ENCODE measurements at places on chromosomes 3 and 15.

DNA sequence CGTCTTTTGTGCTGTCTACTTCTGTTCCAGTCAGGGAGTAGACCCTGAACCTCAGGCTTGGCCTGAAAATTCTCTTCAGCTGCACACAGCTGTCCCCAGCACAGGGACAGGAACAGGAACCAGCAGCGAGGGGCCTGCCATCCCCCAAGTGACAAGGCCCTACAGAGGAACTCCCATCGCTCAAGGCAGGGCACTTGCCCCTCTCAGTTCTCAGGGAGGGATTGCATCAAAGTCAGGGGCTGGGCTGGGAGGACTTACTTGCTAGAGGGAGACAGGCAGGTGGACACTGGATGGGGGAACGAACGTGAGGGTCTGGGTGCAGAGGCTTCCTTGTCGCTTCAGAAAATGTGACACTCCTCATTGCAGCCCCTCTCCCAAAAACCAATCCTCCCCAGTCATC, 163.6 kb downstream of the CHSY1 start:
- no peak for DNase-seq

- peak; percentile 24 for DNase-seq
Measured at GRCh38 chr15:89442671-89443307, 53.6 kb downstream of the RHCG start.

DNA sequence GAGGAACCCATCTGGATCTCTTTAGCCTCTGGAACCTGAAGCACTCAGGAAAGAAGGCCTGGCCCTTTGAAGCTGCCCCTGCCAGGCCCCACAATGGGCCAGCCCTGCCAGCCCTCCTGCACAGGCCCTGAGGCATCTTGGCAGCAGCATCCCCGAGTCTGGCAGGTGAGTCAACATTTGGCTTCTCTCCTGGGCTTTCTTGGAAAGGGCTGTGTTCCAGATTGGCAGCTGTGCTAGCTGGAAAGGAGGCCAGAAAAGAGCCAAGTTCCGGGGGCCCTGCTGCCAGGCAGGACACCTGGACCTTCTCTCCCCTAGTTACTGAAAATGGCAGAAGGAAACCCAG, 187.2 kb downstream of the SHQ1 start:
- DNase-seq: no peak

- no peak for DNase-seq
Measured at GRCh38 chr15:64060716-64061115, 14.4 kb upstream of the DAPK2 start.

DNA sequence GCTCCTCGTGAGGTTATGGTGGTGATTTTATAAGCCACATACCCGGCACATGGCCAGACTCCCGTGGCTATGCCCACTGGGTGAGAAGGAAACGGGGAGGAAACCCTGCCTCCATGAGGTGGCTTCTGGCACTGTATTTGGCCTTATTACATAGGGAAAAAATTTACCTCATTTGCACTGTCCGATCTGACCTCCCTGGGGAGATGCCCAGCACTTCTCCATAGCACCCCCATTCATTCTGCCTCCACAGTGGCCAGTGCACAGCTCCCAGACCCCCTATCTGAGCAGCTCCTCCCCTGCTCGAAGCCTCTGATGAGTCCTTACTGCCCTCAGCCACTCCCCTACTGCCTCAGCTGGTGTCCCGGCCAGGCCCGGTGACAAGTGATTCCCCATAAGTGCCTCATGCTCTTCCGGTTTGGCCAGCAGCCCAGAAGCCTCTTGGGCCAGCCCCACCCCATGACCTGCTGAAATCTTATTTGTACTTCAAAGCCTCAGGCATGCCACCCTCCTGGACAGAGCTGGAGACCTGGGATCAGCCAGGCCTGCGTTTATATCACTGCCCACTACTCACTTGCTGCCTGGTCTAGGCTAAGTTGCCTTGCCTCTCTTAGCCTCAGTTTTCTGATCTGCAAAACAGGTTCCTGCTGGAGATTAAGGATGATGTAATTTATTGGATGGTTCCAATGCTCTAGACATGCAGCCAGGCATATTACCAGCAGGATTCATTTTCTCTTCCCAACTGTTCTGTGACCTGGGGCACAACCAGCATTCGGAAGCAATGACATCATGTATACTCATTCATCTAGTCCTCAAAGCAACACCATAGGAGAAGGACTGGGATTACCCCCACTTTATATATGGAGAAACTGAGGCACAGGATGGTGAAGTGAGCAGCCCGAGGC, 30.6 kb upstream of the SLC6A6 start:
- DNase-seq: peak; percentile 24

- DNase-seq: no peak
Measured at GRCh38 chr3:42799376-42799775, 4.9 kb downstream of the HIGD1A start.

GRCh38 chr15:57607570-57608000, 15.9 kb downstream of the MYZAP start:
- DNase-seq: peak; percentile 48

- DNase-seq: no peak
Measured at GRCh38 chr3:99907959-99908544, 90.4 kb downstream of the CMSS1 start.

GRCh38 chr3:72682936-72683452, 165.3 kb downstream of the SHQ1 start:
- no peak for DNase-seq

DNA sequence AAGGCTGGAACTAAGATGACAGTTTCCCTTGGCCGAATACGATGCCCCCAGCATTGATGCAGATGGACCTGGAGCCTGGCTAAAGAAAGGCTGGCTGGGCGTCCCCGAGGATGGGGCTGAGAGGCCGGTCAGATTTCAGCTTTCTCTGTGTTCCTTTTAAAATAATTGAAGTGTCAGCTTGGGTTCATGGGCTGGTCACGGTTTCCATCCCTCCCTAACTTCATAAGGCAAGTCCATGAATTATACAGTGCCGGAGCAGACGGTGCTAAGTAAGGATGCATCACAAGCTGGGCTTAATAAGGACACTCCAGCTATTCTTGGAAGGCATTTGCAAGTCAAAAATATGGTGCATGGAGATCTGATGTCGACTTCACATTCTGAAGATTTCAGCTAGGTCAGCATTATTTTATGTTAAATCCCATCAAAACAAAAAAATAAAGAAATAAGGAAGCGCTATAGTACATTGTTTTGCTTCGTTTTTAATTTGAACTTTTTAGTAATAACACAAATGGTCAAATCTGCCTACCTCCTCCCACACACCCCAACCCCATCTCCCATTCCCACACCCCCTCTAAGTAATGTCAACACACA, 220.8 kb downstream of the RPLP1 start:
- DNase-seq: no peak

DNA sequence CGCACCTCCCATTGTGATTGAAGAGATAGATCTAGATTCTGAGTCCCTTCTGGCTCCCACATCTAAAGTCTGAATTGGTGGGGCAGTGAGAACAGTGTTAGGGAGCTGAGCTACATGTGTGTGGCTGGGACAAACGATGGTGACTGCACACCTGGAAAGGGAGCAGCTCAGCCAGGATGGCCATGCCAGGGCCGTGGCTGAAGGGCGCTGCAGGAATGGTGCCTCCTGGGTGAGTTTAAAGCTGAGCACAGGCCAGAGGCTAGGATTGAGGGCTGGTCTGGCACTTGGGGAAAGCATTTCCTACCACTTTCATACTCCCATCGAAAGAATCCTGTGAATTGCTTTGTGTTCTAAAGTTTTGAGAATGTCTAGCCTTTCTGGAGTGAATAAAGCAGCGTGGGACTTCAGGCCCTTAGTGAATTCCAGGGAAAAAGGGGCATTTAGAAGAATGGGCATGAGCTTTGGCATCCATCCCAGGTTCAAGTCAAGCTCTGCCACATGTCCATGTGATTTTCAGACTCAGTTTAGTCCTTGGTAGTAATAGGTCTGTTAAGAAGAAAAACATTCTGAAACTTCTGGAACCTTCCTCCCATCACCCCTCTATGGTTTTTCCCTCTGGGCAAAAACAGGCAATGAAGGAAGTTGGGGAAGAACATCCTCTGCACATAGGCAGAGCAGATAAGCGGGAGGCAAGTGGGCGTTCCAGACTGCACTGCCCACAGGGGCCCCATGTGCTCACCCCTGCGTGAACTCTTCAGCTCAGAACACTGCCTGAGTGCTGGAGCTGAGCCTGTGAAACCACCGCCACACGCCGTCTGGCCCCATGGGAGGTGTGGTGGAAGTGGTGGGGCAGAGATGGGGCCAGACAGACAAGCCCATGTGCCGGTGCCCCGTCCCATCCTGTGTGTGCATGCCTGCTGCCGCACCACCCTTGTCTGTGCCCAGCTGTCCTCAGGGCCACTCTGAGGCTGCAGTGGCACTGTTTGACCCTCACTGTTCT, 12.9 kb upstream of the CPNE9 start:
- DNase-seq: peak; percentile 46

DNA sequence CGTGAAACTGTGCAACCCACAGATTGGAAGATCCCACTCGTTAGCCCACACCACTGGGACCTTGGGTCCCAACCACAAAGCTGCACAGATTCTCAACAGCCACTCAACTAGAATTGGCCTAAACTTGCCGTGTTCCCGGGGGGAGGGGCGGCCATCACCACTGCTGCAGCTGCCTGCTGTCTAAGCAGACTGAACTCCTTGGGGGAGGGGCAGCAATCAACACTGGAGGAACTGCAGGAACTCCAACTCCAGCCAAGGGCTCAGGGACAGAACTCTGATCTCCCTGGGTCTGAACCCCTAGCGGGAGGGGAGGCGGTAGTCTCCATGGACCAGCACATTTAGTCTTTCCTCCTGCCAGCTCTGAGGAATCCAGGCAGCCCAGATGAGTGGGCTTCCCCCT, 205.9 kb downstream of the RSL24D1 start:
- DNase-seq: no peak

GRCh38 chr15:59400103-59400813, 27.6 kb upstream of the MYO1E start:
- no peak for DNase-seq

GRCh38 chr15:98724494-98724893, 76.2 kb downstream of the IGF1R start:
- DNase-seq: no peak

GRCh38 chr3:53809267-53809666, 37.0 kb downstream of the CHDH start:
- DNase-seq: no peak

DNA sequence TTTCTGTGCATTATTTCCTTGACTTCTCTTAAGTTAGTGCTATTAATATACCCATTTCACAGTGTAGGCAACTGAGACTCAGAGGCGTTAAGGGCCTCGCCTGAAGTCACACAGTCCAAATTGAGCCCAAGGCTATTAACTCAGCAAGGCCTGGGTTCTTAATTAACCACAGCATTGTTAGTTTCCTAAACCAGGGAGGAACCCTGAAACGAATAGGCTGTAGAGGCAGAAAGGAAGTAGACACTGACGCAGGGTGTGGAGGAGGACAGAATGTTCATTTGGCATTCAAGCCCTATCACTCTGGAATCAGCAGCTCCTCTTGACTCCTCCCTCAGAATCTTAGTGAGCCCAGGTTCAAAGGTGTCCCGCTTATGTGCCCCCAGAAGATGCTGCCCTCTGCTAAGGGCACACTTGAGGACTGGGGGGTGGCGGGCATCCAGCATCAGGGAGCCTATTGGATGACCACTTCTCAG, 13.9 kb downstream of the ARHGEF3 start:
- DNase-seq: no peak

DNA sequence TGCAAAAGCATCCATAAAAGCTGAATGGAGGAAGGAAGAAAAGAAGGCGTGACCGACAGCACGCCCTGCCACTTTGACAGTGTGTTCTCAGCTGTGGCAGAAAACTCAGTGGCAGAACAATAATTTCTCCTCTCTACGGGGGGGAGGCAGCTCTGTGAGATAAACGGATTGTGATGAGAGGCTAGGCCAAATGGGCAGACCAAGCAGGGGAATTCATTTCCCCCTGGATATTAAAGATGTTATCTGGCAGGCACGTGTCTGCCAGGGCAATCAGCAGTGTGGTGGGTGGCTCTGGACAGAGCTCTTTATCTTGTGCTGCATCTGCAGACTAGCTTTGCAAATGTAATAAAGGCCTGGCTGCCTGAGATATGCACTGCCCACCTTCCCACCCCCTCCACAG, 1.9 kb upstream of the RMDN3 start:
- no peak for DNase-seq

- no peak for DNase-seq
Measured at GRCh38 chr3:129610276-129610675, 3.8 kb upstream of the PLXND1 start.

- no peak for DNase-seq
Measured at GRCh38 chr15:80501476-80501875, 97.3 kb downstream of the ARNT2 start.

GRCh38 chr3:139187648-139188047, 143.0 kb upstream of the PRR23C start:
- DNase-seq: no peak

DNA sequence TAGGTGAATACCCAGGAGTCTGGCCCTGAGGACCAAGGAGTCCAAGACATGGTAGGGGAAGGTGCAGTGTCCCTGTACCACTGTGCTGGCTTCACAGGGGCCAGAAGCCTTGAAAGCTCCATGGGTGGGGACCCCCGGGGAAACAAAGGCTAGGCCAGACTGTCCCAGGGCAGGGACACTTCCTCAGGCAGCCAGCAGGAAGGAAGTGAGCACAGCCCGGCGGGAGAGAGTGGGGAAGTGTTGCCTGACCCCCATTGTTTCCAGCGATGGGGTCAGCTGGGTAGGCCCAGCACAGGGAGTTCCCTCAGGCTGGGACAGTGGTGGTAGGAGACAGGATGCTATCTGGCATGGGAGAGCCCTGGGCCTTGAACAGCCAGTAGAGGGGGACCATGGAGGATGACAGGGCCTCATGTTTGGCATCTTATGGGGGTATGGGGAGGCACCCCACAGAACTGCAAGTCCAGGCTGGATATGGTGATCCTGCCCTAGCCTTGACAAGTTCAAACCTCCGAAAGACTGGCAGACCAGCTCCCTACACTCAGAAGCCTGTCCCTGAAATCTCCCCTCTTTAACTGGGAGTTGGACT, 1.2 kb upstream of the HYAL2 start:
- no peak for DNase-seq

- no peak for DNase-seq
Measured at GRCh38 chr3:53495520-53496391, 1.3 kb downstream of the CACNA1D start.

DNA sequence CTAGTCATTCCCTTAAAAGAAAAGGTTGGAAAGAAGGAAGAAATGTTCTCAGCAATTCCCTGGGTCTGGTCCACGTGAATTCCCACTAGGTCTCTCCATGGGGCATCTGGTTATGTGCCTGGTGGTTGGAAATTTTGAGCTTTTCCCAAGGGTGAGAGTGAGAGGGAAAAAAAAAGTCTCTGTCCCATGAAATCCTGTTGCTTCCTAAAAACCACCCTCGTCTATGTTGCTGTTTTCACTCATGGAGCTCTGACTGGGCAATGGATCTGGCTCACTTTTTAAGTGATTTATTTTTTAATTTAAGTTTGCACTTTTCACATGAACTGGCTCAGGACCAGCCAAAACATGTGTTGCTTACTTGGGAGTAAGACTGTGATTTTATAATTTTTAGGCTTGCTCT, 190.1 kb downstream of the CHST2 start:
- DNase-seq: no peak

DNA sequence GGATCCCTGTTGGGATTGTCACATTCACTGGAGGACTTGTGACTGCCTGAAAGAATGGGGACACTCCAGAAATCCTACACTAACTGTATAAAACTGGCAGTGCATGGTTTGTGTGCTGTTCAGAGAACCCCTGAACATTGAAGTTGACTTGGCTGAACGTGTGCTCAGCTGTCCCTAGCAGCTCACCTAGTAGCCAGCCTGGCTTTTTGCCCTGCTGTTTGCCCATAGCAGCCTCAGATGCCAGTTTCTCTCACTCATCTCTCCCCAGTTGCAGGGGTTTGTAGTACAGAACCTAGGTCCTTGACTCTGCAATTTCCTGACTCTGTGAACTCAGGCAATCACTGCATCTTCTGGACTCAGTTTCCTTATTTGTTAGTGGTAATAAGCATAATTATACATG, 63.0 kb downstream of the KCNAB1 start:
- DNase-seq: no peak
